ENCODE measurements at places on chromosomes 6 and 20.

GRCh38 chr6:118594877-118595276 is 46.8 kb downstream of the PLN start:
- DNase-seq = no peak

- no peak for DNase-seq
These were observed 269.1 kb downstream of the PHF3 start for GRCh38 chr6:63904650-63905248.

DNA sequence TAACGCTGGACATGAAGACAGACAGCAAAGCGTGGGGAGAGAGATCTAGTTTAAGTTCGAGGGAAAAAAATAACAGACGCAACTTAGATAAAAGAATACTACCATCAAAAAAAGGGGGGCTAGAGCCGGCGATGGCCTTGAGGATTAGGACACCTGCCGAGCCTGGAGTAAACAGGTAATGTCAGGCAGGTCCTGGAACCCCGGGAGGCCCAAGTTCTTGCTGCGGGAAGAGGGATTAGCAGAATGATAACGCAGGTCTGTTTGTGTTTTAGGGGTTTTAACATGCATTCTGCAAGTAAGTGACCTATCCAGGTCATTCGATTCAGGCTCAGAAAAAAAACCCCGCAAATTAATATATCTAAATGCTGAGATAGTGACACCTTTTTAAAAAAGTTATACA is 754 bp upstream of the TMEM170B start:
- DNase-seq = no peak

DNA sequence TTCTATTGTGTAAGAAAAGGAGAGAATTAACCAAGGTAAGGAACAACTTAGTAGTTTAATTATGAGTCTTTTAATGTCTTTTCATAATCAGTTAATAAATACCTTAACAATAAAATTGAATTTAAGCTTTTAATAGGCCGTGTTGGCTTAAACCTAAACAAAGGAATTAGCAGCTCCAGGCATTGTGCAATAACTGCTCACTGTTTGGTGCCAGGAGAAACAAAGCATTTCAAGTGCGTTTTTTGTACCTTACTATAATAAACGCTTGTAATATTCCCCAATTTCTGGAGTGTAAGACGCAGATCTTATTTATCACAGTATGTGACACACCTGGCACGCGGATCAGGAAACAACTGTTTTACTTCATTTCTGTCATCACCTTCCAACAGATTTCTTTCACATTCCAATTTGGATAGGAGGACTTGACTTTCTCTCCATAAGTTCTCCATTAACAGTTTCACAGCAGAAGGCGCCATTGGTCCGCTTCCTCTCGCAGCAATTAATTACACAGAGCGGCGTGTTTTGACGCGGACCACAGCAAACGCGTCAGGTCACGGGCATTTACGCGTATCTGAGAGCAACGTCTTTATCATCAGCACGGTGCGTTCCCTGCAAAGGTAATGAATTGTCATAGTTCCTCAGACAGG is 335.8 kb upstream of the NT5E start:
- DNase-seq = peak; percentile 26

DNA sequence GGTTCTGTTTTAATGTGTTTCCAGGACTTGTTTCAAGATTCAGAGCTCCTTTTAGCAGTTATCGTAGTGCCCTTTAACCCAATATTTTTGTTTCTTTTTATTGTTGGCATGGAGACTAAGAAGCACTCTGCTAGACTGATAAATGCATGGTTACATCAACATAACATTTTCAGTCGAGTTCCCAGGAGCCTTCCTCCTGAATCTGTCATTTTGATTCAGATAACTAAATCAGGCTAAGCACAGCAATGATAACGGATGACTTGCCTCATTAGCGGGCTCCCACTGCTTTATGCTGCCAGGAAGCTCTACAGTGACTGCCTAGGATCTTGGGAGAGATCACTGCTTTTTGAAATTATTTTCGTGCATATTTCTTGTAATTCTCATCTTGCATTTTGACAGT is 772.8 kb upstream of the GJE1 start:
- no peak for DNase-seq

Data from left ventricle myocardium superior (tissue), 1 donor.